ENCODE measurements at places on chromosomes 3 and 15.

- no peaks in the 10 kb centered on the region for H3K4me1 ChIP-seq
- no peak overlapping the region for H3K4me3 ChIP-seq
- no peak for DNase-seq
- H3K27me3 ChIP-seq: no peaks in the 10 kb centered on the region
These were observed 48.9 kb downstream of the DLG1 start for GRCh38 chr3:197249542-197249941.

GRCh38 chr3:15636028-15636709 is 34.6 kb downstream of the BTD start:
- no peak overlapping the region for H3K4me3 ChIP-seq
- H3K27ac ChIP-seq: peak overlapping the region; percentile 60
- peaks cover 49% of the 10 kb centered on the region for H3K4me1 ChIP-seq
- H3K36me3 ChIP-seq: no peaks in the 10 kb centered on the region

- peaks cover 4% of the 10 kb centered on the region for H3K4me1 ChIP-seq
- H3K27me3 ChIP-seq: no peaks in the 10 kb centered on the region
- no peak overlapping the region for H3K4me3 ChIP-seq
- H3K27ac ChIP-seq: no peak overlapping the region
- no peak for DNase-seq
These were observed 183.8 kb downstream of the ATG7 start for GRCh38 chr3:11455956-11456355.

DNA sequence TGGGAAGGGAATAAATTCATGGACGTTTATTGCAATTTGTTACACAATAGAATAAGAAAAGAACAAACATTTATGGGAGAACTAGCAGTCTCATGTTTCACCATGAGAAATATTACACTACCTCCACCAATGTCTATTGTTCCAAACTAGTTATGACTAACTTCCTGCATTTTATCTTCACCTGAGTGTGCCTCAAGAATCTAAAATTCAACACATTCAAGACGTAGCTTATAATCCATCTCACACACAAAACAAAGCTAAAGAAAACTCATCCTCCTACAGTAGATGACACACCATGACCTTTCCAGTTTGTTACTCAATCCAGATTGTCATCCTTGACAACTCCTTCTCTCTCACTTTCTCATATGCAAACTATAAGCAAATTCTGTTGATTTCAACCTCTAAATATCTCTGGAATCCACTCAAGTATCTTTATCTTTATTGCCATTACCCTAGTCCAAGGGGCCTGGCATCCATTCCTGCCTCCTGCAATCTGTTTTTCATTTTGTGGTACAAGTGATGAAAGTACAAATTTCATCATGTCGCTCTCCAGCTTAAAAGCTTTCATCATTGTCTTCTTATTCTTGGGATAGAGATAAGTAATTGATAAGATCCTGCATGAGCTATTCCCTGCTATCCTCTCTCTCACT is 229.9 kb downstream of the NR2F2 start:
- no peak overlapping the region for H3K27ac ChIP-seq
- H3K4me1 ChIP-seq: no peaks in the 10 kb centered on the region
- no peak for DNase-seq
- no peaks in the 10 kb centered on the region for H3K27me3 ChIP-seq

DNA sequence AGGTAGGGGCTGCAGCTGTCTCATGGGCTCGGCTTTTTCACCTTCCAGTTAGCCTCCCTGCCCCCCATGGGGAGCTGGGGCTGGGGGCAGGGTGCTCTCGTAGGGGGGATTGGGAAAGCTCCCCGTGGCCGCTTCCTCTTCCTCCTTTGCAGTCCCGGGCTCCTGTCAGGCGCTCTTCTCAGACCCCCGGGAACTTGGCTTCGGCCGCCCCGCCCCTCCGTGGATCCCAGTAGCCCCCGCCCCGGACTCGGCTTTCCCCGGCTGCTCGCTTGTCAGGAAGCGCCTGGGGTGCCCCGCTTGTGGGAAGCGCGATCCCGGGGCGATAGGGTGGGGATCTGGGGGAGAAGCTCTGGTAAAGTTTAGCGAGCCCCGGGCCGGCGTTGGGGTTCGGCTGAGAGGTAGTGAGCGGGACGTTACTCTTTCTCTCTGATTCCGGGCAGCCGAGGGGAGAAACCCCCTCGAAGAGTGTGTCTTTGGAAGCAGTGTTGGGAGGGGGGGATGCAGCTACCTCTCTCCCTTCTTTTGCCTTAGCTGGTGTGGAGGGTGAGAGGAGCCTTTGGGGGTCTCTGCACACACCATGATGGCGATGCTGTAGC is 611 bp downstream of the PIAS1 start:
- H3K27ac ChIP-seq: peak overlapping the region; percentile 89
- no peaks in the 10 kb centered on the region for H3K27me3 ChIP-seq
- H3K36me3 ChIP-seq: no peaks in the 10 kb centered on the region
- DNase-seq: peak; percentile 66
- peaks cover 32% of the 10 kb centered on the region for H3K4me1 ChIP-seq
- peak overlapping the region; percentile 96 for H3K4me3 ChIP-seq

- no peak for DNase-seq
- no peaks in the 10 kb centered on the region for H3K36me3 ChIP-seq
- H3K4me3 ChIP-seq: no peak overlapping the region
- no peaks in the 10 kb centered on the region for H3K27me3 ChIP-seq
These were observed 90.9 kb upstream of the ASB14 start for GRCh38 chr3:57383406-57383805.

DNA sequence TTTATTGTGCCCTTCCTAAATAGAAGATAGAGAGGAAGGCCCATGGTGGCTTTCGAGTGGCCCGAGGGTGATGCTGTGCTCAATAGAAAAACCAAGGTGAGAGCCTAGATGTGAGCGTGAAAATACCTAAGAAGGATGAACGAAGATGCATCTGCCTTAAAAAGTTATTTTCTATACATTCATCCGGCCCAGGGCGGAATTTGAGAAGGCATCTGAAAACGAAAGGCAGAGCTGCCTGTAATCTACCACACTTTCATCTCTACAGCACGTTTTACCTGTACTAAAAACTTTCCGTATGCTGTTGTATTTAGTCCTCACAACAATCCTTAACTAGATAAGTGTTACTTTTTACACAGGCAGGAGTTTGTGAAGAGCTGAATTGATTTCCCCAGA is 1.4 kb downstream of the DUT start:
- H3K27ac ChIP-seq: no peak overlapping the region
- H3K36me3 ChIP-seq: peaks cover 40% of the 10 kb centered on the region
- no peak for DNase-seq
- H3K27me3 ChIP-seq: no peaks in the 10 kb centered on the region

DNA sequence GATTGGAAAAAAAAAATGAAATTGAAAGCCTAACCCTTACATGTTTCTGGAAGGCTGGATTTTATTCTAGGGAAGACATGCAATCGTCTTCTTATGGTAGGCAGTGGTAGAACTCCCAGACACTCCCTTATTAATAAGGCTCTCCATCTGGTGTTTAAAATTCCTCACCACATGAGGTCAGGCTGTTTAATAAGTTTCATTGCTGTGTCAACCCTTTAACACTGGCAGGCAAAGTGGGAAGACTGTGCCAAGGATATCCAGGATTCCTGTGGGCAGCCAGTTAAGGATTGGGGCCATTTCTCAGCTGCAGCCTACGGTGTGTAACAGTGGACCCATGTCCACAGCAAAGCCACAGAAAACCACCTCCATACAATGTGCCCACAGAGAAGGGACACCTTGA is 225.5 kb upstream of the CHRM5 start:
- no peak overlapping the region for H3K4me3 ChIP-seq
- DNase-seq: no peak
- no peak overlapping the region for H3K27ac ChIP-seq

GRCh38 chr3:169556349-169556870 is 107.1 kb downstream of the MECOM start:
- no peaks in the 10 kb centered on the region for H3K4me1 ChIP-seq
- no peak overlapping the region for H3K27ac ChIP-seq
- no peaks in the 10 kb centered on the region for H3K36me3 ChIP-seq
- H3K4me3 ChIP-seq: no peak overlapping the region
- H3K27me3 ChIP-seq: no peaks in the 10 kb centered on the region

DNA sequence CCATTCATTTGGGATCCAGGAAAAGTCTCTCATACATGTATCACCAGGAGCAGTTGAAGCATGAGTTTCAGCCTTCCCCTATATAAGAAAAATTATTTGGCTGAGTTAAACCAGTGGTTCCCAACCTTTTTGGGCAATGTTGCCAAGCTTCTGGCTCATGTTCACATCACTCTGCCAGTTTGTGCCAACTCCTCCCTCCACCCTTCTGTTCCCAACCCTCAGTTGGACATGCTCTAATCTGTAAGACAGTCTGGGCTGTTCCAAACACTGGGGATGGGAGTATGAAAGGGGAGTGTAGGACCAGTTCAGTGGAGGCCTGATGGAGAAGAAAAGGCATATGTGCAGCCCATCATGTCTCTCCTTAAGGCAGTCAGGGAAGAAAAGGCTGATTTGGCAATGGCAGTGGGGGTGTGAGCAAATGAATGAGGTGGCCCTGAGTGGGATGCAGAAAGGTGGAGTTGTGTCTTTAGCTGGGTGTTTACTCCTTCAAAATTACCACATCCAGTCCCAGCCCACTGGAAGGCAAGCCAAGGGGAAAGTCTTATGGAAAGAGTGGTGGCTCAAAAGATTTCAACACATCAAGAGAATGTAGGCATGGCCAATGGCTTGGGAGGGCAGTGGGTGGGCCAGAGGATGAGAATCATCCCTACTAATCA is 32.0 kb upstream of the PRICKLE2 start:
- no peaks in the 10 kb centered on the region for H3K27me3 ChIP-seq
- DNase-seq: no peak
- H3K4me3 ChIP-seq: no peak overlapping the region
- peaks cover 7% of the 10 kb centered on the region for H3K36me3 ChIP-seq

GRCh38 chr3:89238846-89239245 is 131.4 kb downstream of the EPHA3 start:
- no peaks in the 10 kb centered on the region for H3K36me3 ChIP-seq
- no peak for DNase-seq
- no peaks in the 10 kb centered on the region for H3K4me1 ChIP-seq
- H3K27ac ChIP-seq: no peak overlapping the region
- H3K27me3 ChIP-seq: no peaks in the 10 kb centered on the region

DNA sequence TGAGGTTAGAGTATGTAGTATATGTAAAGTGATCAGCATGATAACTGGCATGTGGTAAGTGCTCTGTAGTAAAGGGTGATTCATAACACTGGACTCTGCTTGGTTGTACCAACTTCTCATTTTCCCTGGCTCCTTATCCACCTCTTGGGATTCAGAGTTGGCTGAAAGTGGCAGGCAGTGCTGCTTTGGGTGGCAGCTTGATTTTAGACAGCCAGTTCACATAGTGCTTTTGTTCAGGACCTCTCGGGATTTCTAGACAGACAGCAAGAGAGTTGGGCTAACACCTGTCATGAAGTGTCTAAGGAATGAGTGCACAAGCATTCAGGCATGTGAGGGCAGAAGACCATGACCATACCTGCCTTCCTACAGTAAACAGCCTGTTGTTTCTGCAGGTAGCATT is 69.0 kb downstream of the RBM6 start:
- H3K4me3 ChIP-seq: no peak overlapping the region
- no peak for DNase-seq
- H3K36me3 ChIP-seq: peaks cover 27% of the 10 kb centered on the region
- H3K27ac ChIP-seq: no peak overlapping the region

DNA sequence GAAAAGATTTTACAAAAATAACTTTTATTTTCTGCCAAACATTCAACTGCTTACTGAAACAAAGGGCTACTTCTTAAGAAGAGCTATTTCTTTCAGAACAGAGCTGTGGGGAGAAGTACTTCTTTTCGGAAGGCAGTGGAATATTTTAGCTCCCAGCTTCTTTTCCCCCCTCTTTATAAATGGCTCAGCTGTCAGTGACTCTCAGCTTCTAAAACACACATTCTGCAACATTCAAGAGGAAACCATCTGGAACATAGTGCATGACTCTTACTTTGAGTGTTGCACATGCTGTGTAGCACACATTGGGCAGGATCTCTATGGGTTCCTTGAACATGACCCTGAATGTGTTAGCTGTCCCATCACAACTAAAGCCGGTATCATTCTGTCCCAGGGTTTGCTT is 7.0 kb upstream of the C15orf40 start:
- H3K27me3 ChIP-seq: no peaks in the 10 kb centered on the region

GRCh38 chr15:69478259-69478781 is 25.7 kb downstream of the RPLP1 start:
- H3K36me3 ChIP-seq: no peaks in the 10 kb centered on the region
- H3K4me1 ChIP-seq: no peaks in the 10 kb centered on the region
- H3K27me3 ChIP-seq: no peaks in the 10 kb centered on the region
- no peak overlapping the region for H3K27ac ChIP-seq

DNA sequence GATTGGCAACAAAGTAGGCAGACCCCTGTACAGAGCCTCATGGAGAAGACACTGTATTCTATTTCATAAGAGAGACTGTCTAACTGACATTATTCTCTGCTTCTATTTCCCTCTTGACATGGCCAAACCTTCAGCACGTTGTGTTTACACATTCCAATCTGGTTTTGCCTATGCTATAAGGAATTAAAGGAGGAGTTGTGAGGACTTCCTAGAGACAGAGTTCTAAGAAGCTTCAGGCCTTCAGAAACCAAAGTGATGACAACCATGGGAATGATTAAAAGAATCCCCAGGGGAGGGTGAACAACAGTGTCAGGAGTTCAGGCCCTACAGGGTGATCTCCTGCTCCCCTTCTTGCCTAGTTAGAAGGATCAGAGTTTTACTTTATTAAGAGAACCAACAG is 44.9 kb upstream of the CAPN7 start:
- H3K27ac ChIP-seq: no peak overlapping the region
- no peak overlapping the region for H3K4me3 ChIP-seq
- no peak for DNase-seq
- H3K4me1 ChIP-seq: no peaks in the 10 kb centered on the region

DNA sequence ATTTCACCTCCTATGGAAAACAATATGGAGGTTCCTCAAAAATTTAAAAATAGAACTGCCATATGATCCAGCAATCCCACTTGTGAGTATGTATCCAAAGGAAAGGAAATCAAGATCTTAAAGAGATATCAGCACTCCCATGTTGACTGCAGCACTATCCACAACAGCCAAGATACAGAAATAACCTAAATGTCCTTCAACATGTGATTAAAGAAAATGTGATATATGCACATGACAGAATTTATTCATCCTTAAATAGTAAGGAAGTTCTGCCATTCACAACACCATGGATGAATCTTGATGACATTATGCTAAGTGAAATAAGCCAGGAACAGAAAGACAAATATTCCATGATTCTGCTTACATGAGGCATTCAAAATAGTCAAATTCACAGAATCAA is 303.6 kb upstream of the LRRN1 start:
- H3K4me3 ChIP-seq: no peak overlapping the region
- H3K36me3 ChIP-seq: no peaks in the 10 kb centered on the region
- no peak overlapping the region for H3K27ac ChIP-seq
- no peaks in the 10 kb centered on the region for H3K4me1 ChIP-seq

GRCh38 chr15:58604455-58604923 is 145.0 kb downstream of the ADAM10 start:
- no peak overlapping the region for H3K27ac ChIP-seq
- H3K36me3 ChIP-seq: no peaks in the 10 kb centered on the region
- H3K4me1 ChIP-seq: no peaks in the 10 kb centered on the region
- H3K4me3 ChIP-seq: no peak overlapping the region

DNA sequence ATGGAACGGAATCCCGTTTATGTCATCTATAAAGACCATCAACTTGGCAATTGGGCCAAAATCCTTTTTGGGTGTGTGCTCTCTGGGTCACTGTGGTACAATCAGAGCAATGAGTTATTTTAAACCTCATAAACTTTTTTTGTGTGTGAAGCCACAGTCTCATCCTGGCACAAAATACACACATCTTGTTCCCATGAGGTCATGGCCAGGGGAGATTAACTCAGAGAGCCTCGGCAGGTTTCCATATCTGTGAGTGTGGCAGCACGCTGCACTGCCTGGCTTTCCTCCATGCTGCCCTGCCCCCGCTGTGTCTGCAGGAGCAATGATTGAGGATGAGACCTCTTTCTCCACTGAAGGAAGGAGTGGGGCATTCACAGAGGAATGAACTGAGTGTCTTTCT is 54.0 kb upstream of the DLG1 start:
- peak overlapping the region; percentile 78 for H3K27ac ChIP-seq
- no peak overlapping the region for H3K4me3 ChIP-seq
- H3K4me1 ChIP-seq: peaks cover 48% of the 10 kb centered on the region
- peak; percentile 83 for DNase-seq

Data from heart left ventricle (tissue), 16 donors.